ENCODE measurements at places on chromosomes 5 and 9.

GRCh38 chr5:53127107-53127506 is 17.6 kb upstream of the MOCS2 start:
- no peak for DNase-seq

DNA sequence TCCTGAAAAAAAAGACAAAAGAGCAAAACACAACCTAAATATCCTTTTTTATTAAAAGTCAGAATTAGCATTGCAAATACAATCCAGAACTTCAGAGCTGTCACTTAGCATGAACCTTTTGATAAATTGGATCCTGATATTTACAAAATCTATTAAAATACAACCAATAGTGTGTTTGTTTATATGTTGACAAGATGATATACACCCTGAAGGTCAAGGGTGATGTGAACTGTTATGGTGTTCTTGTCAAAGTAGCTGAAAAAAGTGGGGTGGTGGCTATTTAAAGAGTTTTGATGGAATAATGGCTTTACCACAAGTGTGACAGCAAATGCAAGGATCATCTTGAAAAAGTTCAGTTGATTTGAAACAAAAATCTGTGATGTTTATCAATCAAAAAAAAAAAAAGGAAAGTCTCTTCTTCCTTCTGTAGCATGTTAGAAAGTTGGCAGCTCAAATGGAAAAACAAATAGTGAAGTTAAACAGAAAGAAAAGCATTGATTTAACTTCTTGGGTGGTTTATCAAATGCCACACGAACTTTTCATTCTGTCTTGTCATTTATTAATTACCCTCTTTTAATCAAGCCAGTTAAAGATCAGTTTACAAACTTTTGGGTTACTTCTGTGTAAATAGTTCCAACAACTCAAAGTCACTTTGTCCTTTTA is 44.5 kb downstream of the PRDM6 start:
- no peak for DNase-seq

- no peak for DNase-seq
These were observed 11.3 kb downstream of the TNC start for GRCh38 chr9:115106642-115107041.

DNA sequence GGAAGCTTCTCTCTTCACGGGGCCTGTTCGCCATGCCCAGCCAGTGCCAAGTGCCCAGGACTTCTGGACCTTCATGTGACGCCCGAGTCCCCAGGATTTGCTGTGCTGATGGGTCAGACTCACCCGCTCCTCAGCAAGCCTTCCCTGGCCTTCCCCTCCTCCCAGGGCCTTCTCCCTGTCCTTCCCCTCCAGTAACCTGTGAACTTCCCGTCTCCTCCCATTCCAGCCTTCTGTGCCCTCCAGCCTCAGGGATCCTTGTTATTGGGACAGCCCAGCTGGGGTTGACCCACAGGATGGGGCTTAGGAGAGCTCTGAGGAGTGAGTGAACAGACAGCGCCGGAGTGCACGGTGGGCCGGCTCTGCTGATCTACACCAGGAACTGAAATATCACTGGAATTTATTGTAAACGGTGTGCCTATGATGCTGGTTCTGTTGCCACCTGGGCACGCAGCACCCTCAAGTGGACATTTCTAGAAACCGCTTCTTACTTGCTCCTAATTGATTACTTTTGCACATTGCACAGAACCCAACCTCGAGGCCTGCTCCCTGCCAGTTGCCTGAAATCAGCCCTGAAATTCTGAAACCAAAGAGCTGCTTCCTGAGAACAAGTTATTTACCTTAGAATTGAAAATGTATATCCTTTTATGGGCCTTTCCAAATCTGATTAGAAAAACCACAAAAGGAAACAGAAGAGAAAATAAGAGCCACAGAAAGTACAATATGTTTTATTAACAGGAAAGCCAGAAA is 1.5 kb downstream of the SPAAR start:
- peak; percentile 29 for DNase-seq

- no peak for DNase-seq
These were observed 6.8 kb downstream of the DCAF12 start for GRCh38 chr9:34119713-34120112.

- DNase-seq, result no peak
These were observed 5.5 kb downstream of the EXOSC2 start for GRCh38 chr9:130699047-130699446.
